ENCODE measurements at places on chromosomes 3 and 15. TPM values are rescaled to one million over a fixed set of nuclear protein-coding genes. Genes with fewer than 3 reads are reported as not detected.

PLA1A gene
- total RNA-seq: 0.18 TPM

PAQR9 gene
- not detected for total RNA-seq

DPPA4 gene
- not detected for total RNA-seq

SLC28A2 gene
- not detected for total RNA-seq

HACD2 gene
- 21.6 TPM for total RNA-seq

CASR gene
- total RNA-seq: not detected

CNTN4 gene
- total RNA-seq: not detected

MYO5C gene
- not detected for total RNA-seq

MUC20 gene
- not detected for total RNA-seq

IGSF10 gene
- total RNA-seq: 0.29 TPM

COLQ gene
- 9.8 TPM for total RNA-seq

NUTM1 gene
- not detected for total RNA-seq

IMPG2 gene
- 0.18 TPM for total RNA-seq

IQCF5 gene
- not detected for total RNA-seq

CORO2B gene
- 32.6 TPM for total RNA-seq

PARP14 gene
- total RNA-seq: 19.0 TPM

SLC38A3 gene
- total RNA-seq: not detected

AADAC gene
- not detected for total RNA-seq

PARP16 gene
- total RNA-seq: 5.2 TPM

LRRC2 gene
- total RNA-seq: not detected

GRM2 gene
- not detected for total RNA-seq

RASGRF1 gene
- total RNA-seq: 5.2 TPM

BTD gene
- 28.0 TPM for total RNA-seq

REC114 gene
- total RNA-seq: not detected

STARD9 gene
- 1.2 TPM for total RNA-seq

TLR9 gene
- total RNA-seq: not detected

CMTM7 gene
- total RNA-seq: 9.2 TPM

GOLGA6A gene
- not detected for total RNA-seq

TMCO5A gene
- total RNA-seq: not detected

DUOXA2 gene
- not detected for total RNA-seq

CYP8B1 gene
- not detected for total RNA-seq

INSYN1 gene
- not detected for total RNA-seq

ATP1B3 gene
- 62.8 TPM for total RNA-seq

ENTPD3 gene
- total RNA-seq: not detected

ZNF774 gene
- 0.18 TPM for total RNA-seq

BCHE gene
- total RNA-seq: 5.8 TPM

POLQ gene
- total RNA-seq: 2.3 TPM

DHX30 gene
- 57.4 TPM for total RNA-seq

SERPINI2 gene
- total RNA-seq: not detected

TNK2 gene
- total RNA-seq: 9.7 TPM

CYP1A1 gene
- not detected for total RNA-seq

RNU5B-1 gene
- not detected for total RNA-seq

FGF7 gene
- 92.2 TPM for total RNA-seq

ATP13A5 gene
- not detected for total RNA-seq

LRRIQ4 gene
- not detected for total RNA-seq

PPP2R3A gene
- 10.4 TPM for total RNA-seq

PLA2G4E gene
- not detected for total RNA-seq

NOX5 gene
- 0.29 TPM for total RNA-seq

IL17RD gene
- 4.6 TPM for total RNA-seq

WDR93 gene
- 1.2 TPM for total RNA-seq

ITIH4 gene
- 0.29 TPM for total RNA-seq

NT5DC2 gene
- total RNA-seq: 205 TPM

PPARG gene
- 30.5 TPM for total RNA-seq

UCN2 gene
- not detected for total RNA-seq

PLSCR4 gene
- 22.5 TPM for total RNA-seq

FRG2C gene
- total RNA-seq: under 0.01 TPM
